Left colon (tissue), 2 donors: ENCODE measurements at places on chromosomes 4 and X.

- no peak for DNase-seq
Observed at GRCh38 chrX:19745077-19745476, 142.3 kb downstream of the SH3KBP1 start.

GRCh38 chr4:11497972-11498371 is 69.3 kb upstream of the HS3ST1 start:
- DNase-seq: no peak

DNA sequence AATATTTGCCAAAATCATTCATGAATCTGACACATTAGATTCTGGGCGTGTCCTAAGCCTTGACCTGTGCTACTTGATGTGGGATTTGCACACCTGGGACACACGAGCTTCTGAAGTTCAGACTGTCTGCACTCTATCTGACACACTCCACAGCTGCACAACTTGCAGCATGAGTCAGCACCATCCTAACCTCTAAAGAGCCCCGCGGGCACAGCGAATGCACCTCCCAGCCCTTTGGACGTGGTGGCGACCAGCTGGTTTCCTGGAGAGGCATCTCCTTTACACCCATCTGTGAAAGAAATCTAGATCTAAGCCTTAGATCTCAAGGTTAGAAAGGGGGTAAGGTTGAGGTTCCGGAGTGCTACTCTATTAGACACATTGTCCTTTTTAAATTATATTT is 69.2 kb downstream of the SORBS2 start:
- no peak for DNase-seq

- no peak for DNase-seq
Observed at GRCh38 chrX:148609515-148610327, 109.3 kb downstream of the AFF2 start.

- no peak for DNase-seq
Observed at GRCh38 chr4:85733798-85734197, 258.8 kb downstream of the ARHGAP24 start.

- DNase-seq: no peak
Observed at GRCh38 chrX:140274811-140275525, 229.9 kb downstream of the SOX3 start.

DNA sequence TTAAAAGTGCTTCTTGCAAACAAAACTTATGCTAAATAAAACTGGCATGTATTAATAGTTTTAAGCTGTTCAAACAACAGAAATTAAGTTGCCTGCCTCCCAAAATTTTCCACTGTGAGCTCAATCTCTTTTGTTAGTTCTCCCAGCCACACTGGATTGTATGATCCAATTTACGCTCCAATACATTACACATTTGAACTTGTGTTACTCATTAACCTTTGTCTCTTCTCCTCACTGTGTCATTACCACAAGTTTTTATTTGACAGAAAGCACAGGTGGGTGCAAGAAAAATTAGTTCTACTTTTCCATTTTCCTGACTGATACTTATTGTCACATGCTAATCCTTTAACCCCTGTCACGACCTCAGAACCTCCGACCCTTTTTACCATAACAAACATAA is 55.5 kb downstream of the SHISA3 start:
- no peak for DNase-seq
